Stimulated activated CD4-positive, alpha-beta T cell treated with anti-CD3 and anti-CD28 coated beads, TNF-alpha, amount 100 ng/mL, for 1 hour (primary cell): ENCODE measurements at places on chromosomes 7 and 10.

DNA sequence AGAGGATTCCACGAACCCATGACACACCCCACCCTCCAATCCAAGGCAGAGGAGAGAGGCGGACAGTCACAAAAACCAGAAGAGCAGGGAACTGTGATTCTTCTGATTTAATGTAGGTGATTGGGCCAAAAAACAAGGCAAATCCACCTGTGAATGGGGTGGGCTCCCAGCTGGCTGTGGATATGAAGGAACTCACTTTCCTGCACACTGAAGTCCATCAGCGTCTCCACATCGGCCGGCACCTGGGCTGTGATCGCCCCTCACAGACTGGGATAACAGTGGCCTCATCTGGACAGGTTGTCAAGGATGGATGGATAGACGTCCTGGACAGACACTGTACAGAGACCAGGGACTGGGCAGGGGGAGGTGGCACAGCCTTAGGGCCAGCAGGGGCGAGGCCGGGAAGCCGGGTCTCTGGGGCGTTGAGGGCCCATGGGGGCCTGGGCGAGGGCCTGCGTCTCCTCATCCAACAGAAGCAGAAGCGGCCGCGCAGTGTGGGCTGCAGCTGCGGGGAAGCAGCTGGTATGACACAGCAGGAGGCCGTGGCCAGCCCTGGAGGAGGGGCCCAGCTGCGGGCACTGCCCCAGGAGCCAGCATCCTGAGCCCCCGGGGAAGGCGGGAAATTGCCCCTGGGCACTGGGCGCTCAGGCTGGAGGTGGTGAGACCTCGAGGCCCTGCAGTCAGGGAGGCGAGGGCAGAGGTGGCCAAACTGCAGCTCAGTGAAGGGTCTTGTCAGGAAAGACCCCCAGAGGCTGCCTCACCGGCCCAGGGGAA, 54.2 kb downstream of the DIP2C start:
- no peak for DNase-seq

- no peak for DNase-seq
Measured at GRCh38 chr7:145105561-145105960, 269.7 kb upstream of the TPK1 start.

DNA sequence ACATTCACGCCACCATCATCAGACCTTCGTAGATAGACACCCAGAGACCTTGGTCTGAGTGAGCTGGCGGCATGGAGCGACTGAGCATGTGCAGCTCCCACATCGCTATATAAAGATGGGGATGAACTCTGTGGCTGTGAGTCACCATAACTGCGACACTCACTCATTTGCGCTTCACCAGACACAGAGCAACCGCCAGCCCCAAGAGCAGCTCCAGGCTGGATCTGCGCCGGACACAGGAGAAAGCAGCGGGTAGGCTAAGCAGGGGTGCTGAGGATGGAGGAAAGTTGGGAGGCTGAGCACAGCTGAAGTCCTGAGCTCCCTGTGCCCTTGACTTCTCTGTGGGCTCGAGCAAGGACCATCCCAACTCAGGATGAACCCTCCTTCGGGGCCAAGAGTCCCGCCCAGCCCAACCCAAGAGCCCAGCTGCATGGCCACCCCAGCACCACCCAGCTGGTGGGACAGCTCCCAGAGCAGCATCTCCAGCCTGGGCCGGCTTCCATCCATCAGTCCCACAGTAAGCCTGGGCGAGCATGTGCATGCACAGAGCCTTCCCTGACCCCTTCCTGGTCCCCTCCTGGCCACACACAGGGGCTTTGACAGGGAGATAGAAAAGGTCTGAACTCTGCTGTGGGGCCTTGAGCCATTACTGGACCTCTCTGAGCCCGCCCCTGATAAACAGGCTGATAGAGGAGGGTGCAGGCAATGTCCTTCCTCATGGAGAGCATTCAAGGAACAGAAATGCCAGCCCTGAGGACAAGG, at the start of gene OPN4:
Gene OPN4 (plus strand): TSS at position 137 of the 762 bp plus-strand sequence. CDS start 237 bp downstream, at position 374.
- DNase-seq: no peak

DNA sequence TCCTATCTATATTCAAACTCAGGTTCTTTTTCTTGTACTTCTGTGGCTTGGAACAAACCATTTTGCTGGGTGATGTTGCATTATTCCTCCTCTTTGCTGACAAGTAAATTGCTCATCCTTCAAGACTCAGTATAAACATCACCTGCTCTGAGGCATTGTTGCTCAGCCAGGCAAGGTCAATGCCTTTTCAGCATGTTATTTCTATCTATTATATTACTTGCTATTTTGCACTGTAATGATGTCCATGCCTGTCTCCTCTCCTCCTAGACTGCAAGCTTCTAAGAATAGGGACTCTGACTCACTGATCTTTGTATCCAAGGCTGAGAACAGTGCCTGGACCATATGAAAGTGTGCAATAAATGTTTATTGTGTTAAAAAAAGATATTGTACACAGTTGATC, 293.8 kb downstream of the RNLS start:
- DNase-seq: no peak

DNA sequence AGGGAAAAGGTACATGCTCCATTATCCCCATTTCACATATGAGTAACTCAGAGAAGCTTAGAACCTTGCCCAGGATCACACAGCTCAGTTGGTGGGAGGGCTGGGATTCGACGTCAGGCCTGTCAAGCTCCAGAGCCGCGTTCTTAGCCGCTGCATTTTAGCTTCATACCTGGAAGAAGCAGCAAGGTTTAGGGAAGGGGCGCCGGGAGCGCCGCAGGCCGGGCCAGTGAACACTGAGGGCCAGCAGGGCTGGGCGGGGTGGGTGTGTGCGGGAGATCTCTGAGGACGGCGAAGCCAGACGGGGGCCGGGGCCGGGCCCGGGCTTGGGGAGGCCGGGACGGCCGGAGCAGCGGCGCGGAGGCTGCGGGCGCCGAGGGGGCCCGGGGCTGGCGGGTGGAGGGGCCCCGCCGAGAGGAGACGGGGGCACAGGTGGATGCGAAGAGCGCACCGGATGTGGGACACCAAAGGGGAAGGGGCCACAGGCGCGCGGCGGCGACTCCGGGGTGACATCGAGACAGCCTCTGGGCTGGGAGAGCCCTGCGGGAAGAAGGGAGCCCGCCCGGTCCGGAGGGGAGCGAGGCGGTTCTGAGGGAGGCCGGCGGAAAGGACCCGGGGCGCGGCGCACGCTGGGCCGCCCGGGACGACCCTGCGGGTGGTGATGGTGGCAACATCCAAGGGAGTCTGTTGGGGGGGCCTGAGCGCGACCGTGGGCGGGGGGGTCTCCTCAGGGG, 498 bp downstream of the NDST2 start:
- peak; percentile 31 for DNase-seq

GRCh38 chr7:112150823-112151641, 55.2 kb downstream of the DOCK4 start:
- no peak for DNase-seq

- no peak for DNase-seq
Measured at GRCh38 chr7:16810573-16810972, 5.8 kb upstream of the AGR2 start.

- no peak for DNase-seq
Measured at GRCh38 chr7:16586081-16586874, 59.3 kb downstream of the ANKMY2 start.

- DNase-seq: no peak
Measured at GRCh38 chr7:137642031-137642430, 204.7 kb downstream of the DGKI start.

- DNase-seq: no peak
Measured at GRCh38 chr7:20958572-20958971, 171.9 kb upstream of the SP8 start.

DNA sequence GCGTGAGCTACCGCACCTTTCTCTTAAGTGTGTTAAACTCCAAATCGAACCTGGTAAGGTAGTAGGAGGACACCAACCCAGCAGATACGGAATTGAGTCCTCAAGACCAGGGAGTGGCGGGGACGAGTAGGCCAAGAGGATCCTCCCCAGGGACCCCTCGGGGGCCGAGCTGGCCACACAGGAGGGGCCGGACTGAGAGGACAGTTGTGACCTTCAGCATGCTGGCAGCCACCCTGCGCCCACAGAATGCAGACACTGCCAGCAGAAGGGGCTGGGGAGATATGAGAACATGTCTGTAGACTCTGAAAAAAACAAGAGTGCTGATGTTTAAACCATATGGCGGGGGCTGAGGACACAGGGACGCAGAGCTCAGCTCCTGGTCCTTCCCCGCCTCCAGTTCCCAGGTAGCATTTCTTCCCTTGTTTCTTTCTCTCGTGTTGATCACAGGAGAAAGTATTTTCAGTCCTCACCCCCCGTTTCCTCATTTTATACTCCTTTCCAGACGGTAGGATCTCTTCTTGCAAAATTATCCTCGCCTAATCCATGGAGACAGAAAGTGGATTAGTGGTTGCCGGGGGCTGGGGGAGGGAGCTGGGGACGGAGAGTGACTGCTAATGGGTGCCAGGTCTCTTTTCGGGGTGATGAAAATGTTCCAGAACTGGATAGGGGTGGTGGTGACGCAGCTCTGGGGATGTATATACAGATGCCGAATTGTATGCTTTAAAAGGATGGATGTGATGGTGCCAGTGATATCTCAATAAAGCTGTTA, 11.5 kb upstream of the UNCX start:
- no peak for DNase-seq

DNA sequence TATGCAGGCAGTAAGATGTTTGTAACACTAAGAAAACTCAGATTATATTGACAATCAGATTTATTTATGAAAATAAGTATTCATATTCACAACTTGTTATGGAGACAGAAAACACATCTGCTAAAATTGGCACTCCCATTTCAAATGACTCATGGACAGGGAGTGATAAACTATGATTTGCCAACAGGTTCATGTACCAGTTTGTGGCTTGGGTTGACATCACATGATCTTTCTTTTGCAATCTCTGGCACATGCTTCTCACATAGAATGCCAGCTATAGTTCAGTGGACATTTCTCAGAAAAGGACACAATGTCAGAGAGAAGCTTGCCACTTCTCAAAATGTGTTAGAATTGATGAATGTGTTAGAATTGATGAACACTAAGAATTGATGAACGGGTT, 663.2 kb upstream of the ANKRD30A start:
- no peak for DNase-seq
